ENCODE measurements at places on chromosomes 6 and 20.

DNA sequence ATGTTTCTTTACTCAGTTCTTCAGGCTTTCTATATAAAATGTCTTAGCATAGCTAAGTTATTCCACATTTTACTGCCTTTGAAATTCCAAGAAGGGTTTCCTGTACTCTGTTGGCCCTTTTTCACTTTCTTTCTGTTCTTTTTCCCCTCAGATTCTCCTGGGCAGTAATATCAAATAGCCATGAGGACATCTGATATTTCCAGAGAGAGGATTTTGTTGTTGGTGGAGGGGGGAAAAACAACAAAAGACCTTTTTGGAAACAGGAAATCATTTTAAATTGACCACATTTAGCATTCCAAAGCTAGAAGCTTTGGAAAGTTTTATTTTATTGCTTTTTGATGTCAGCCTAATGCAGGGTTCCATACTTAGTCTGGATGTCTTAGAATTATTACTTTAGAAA is 445.4 kb downstream of the GJA1 start:
- DNase-seq = no peak

DNA sequence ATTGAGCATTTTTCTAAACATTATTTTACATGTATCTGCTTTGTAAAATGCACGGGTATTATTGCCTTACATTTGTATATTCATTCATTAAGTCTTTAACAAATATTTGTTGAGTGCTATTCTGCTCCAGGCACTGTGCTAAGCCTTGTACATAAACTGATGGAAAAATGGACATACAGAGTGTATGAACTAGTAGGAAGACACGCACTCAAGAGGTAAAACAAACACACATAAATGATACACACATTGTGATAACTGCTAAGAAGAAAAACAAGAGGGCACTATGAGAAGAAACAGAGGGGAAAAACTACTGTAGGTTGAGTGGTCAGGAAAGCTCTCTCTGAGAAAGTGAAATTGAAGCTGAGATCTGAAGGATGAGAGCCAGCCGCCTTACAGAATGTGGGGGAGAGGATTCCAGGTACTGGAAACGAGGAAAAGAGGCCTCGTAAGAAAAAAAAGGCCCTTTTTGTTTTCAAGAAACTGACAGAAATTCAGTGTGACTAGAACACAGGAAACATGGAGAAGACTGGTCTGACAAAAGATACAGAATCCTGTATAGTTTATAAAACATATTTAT is 117.5 kb downstream of the EYA4 start:
- no peak for DNase-seq

DNA sequence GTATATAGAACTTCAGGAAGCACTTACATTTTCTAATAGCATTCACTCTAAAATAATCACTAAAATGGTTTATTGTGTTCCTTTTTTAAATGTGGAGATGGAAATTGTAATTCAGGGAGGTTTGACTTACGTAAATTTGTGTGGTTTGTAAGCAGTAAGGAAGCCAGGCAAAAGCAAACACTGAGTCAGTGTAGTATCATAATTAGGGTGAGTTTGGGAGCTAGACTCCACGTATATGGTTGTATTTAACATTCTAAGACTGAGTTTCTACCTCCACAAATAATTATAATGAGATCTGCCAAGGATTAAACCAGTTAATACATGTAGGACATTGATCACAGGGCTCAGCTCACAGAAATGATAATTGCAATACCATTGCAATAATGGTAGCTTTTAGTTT is 425.5 kb downstream of the CBLN4 start:
- no peak for DNase-seq

DNA sequence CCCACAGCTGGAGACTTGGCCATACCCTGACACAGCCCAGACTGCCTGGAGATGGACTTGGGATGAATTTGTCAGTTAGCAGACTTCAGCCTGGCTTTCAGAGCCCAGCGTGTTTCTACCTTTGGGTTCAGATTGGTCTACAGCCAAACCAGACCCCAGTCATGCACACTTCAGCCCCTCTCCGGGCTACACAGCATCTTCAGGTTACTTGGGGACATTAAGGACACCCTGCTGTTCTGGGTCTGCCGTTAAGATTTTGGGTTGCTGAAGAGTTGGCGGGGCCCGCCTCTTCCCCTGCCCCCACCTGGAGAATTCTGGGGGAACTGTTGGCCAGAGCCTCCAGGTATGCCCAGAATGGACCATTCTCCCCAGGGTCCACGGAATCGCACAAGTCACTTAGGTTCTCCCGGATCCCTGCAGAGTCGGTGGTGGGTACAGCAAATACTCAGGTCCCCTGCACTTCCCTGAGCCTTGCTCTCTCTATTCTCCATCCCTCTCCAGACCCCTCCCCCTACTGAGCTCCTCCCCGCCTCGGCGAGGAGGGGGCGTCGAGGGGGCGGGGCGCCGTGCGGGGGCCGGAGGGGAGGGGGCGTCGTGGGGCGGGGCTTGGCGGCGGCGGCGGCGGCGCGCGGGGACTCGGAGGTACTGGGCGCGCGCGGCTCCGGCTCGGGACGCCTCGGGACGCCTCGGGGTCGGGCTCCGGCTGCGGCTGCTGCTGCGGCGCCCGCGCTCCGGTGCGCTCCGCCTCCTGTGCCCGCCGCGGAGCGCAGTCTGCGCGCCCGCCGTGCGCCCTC is at the start of gene PTK7:
Gene PTK7, plus strand, starts transcription at position 645 of the 794 bp plus-strand sequence. CDS start 175 bp downstream, outside the sequence.
- no peak for DNase-seq

DNA sequence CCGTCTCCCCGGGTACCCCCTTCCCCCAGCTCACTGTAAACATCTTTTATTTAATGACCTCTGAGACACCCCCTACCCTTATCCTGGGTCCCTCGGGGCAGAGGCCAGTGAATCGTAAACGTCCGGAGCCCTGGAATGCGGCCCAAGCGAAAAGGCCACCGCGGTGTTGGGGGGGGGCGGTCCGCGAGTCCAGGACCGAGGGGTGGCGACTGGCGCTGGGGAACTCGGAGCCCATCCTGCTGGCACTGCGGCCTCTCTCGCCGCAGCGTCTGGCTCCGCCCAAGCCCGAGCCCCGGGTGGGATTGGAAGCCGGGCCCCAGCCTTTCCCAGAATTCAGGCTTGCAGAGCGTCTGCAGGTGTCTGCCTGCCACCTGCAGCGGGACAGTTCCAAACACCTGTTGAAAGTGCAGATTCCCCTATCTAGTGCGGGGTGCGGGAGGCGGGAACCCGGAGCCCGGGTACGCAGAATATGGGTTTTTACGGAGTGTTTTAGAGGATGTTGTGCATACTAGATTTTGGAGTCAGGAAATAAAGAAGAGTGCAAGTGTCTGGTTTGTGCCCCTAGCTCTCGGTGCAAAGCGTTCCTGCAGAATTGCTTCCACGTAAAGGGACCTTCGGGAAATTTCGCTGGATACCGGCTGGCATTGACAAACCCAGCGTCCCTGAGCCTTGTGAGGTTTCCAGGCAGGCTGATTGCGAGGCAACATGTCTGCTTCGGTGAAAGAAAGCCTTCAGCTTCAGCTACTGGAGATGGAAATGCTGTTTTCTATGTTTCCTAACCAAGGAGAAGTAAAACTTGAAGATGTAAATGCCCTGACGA is 800 bp downstream of the RWDD2A start:
- DNase-seq = no peak

DNA sequence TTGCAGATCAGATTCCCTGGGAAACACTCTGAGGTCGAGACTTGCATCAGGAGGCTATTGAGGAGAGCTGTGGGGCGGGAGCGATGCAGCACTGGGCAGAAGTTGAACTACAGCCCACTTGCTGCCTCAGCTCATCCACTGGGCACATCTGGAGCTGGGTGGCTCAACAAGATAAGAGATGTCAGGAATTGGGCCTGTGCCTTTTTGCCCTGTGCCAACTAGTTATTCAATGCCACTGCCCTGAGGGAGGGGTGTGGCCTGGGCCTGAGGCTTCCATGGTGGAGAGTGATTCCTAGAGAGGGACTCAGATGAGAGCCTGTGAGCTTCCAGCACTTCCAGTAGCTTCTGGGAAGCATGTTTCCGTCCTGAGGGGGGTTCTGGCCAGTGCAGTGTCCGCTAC is 32.7 kb downstream of the BRPF3 start:
- no peak for DNase-seq

DNA sequence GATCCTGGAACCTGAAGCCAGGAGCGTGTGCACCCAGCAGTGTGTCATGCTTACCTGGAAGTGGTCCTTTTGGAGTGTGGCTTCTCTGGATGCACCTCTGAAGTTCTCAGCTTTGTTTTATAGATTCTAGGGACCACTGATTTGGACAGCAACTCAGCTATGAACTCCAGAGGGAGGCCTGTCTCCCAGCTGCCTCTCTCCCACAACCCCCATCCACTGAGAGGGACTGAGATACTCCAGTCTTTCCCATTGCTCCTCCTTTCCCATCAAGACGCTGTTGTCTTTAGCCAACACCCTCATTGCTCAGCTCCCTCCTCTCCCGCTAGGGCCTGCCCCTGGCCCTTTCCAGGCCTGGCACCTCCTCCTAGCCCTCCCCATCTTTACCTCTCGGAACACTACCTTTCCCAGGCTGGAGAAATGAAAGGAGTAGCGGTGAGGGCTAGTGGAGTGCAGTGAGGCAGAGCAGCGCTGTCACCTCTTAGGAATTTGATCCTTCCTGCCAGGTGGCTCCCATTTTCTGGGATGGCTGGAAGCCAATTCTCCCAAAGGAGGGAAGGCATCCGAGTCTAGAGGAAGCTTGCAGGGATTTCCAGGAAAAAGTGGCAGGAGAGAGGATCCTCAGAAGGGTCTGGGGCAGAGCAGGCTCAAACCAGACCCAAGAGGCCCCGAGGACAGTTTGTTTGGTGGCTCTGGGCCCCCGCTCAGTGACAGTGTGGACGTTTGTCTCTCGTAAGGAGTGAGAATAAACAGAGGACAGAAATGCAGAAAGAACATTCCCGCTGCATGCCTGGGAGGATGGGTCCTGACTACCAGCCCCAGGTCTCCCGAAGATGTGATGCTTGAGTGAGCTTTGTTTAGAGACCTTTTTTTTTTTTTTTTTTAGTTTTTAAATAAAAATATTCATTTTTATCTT is at the start of gene LRRN4:
Gene LRRN4, minus strand, starts transcription at position 285 of the 913 bp plus-strand sequence. CDS start 1,261 bp downstream, outside the sequence.
- DNase-seq = no peak

- DNase-seq = peak; percentile 68
Measured at GRCh38 chr6:2911171-2911570, 8.1 kb upstream of the SERPINB9 start.

DNA sequence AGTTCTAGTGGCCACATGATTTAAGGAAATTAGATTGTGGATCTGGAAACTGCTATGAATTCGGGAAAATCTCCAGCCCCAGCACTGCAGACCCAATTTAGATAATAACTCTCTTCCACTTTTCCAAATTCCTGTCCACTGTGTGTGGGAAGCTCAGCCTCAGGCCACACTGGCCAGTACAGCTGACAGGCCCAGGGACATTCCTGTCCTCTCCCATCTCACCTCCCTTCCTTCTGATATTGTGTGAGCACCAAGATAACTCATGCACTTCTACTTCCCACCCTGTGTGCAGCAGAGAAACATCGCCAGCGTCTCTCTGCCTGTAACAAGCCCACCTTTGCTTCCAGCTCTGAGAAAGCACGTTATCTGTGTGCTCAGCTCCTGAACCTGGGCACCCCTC is 145.1 kb upstream of the RREB1 start:
- no peak for DNase-seq

GRCh38 chr6:50966532-50966931 is 147.9 kb downstream of the TFAP2B start:
- DNase-seq = no peak

DNA sequence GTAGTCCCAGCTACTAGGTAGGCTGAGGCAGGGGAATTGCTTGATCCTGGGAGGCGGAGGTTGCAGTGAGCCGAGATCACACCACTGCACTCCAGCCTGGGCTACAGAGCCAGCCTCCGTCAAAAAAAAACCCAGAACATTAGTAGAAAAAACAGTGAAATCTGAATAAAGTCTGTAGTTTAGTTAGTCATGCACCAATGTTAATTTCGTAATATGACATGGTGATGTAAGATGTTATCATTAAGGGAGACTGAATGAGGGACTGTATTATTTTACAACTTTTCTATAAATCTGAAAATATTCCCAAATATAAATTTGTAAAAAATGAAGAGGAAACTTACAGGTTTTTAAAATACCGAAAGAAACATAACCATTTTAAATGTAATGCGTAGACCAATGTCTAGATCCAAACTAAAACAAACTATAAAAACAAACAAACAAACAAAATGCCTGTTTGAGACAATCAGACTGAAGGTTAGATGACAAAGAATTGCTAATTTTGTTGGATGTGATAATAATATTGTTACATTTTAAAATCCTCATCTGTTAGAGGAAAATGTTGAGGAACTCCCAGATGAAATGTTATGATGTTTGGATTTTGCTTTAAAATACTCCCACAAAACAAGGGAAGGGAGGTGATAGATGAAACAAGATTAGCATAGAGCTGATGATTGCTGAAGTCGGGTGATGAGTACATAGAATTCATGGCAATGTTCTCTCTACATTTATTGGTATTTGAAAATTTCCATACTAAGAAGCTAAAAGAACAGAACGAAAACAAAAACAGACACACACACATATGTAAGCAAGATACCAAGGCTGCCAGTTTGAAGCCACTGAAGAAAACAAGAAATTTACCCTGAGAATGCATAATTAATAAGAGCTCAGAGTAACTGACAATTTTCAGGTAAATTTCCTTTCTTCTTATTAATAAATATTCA is 1.8 kb downstream of the GSTA4 start:
- DNase-seq = no peak

DNA sequence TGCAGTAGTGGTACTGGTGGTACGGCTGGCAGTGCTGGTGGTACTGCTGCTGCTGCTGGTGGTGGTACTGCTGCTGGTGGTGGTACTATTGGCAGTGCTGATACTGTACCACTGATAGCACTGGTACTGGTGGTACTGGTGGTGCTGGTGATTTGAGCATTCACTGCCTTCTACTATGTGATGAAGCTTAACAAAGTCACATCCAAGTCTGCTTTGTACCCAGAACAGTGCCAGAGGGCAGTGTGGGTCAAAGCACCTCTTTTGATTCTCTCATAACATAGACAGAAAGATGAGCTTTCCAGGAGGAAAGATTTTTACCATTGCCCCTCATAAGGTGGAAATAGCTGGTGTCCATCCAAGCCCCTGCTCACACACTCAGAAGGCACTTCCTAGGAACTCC is 48.7 kb downstream of the ANKRD6 start:
- no peak for DNase-seq

GRCh38 chr6:116761779-116762178 is 3.7 kb downstream of the FAM162B start:
- DNase-seq = no peak
